Heart left ventricle (tissue), 16 donors: ENCODE measurements at places on chromosomes 11 and 22. TPM values are rescaled to one million over a fixed set of nuclear protein-coding genes. Genes with fewer than 3 reads are reported as not detected.

ANGPTL5 gene
- 0.76 TPM for polyA plus RNA-seq

DDX25 gene
- polyA plus RNA-seq = not detected

KRTAP5-7 gene
- polyA plus RNA-seq = not detected

OPCML gene
- polyA plus RNA-seq = 0.04 TPM

ADORA2A gene
- polyA plus RNA-seq = 5.5 TPM

GNG3 gene
- polyA plus RNA-seq = 0.14 TPM

ACRV1 gene
- not detected for polyA plus RNA-seq

ARHGAP20 gene
- polyA plus RNA-seq = 0.08 TPM

SCN3B gene
- 0.69 TPM for polyA plus RNA-seq

INPP5J gene
- polyA plus RNA-seq = 12.9 TPM

HBG2 gene
- not detected for polyA plus RNA-seq

JHY gene
- 0.61 TPM for polyA plus RNA-seq

MS4A15 gene
- polyA plus RNA-seq = not detected

TBX10 gene
- polyA plus RNA-seq = 0.11 TPM

MMP13 gene
- polyA plus RNA-seq = not detected

SLC7A4 gene
- polyA plus RNA-seq = not detected

PGA5 gene
- polyA plus RNA-seq = 0.04 TPM

NPAS4 gene
- not detected for polyA plus RNA-seq

CDC42EP2 gene
- 16.3 TPM for polyA plus RNA-seq

PHRF1 gene
- polyA plus RNA-seq = 18.1 TPM

PDGFD gene
- 3.6 TPM for polyA plus RNA-seq

CTSW gene
- polyA plus RNA-seq = 0.17 TPM

APOL4 gene
- polyA plus RNA-seq = 3.2 TPM

PIK3IP1 gene
- polyA plus RNA-seq = 4.0 TPM

MAPK8IP2 gene
- polyA plus RNA-seq = 0.35 TPM

DBX1 gene
- polyA plus RNA-seq = not detected

FAM118A gene
- polyA plus RNA-seq = 17.4 TPM

GGTLC3 gene
- polyA plus RNA-seq = not detected

ADM2 gene
- polyA plus RNA-seq = 0.22 TPM

SCN2B gene
- polyA plus RNA-seq = 17.5 TPM

ANO5 gene
- 9.6 TPM for polyA plus RNA-seq

VSTM5 gene
- polyA plus RNA-seq = 0.04 TPM

RNF215 gene
- polyA plus RNA-seq = 4.2 TPM

MS4A6A gene
- 23.0 TPM for polyA plus RNA-seq

CBX6 gene
- polyA plus RNA-seq = 43.5 TPM

OR4C6 gene
- not detected for polyA plus RNA-seq

MRPL17 gene
- polyA plus RNA-seq = 56.8 TPM

RASL10A gene
- polyA plus RNA-seq = 1.1 TPM

LIF gene
- 0.46 TPM for polyA plus RNA-seq

HSPB2 gene
- 59.8 TPM for polyA plus RNA-seq

HIC2 gene
- polyA plus RNA-seq = 1.6 TPM

SLC6A5 gene
- not detected for polyA plus RNA-seq

MS4A3 gene
- polyA plus RNA-seq = 0.11 TPM

LDHAL6A gene
- polyA plus RNA-seq = not detected

MYO7A gene
- polyA plus RNA-seq = 1.0 TPM

SCGB2A2 gene
- polyA plus RNA-seq = not detected

CTR9 gene
- 9.4 TPM for polyA plus RNA-seq

MUC5AC gene
- polyA plus RNA-seq = not detected

PRG3 gene
- not detected for polyA plus RNA-seq
